AG04449 (cell line): ENCODE measurements at places on chromosomes 4 and X.

- no peak for DNase-seq
Measured at GRCh38 chr4:112312610-112313239, 15.6 kb downstream of the ALPK1 start.

GRCh38 chr4:180635281-180635680 is 1607.9 kb upstream of the TENM3 start:
- no peak for DNase-seq

GRCh38 chrX:45952030-45952429 is 593.2 kb downstream of the ZNF674 start:
- DNase-seq: no peak

GRCh38 chr4:169152899-169153298 is 117.9 kb downstream of the SH3RF1 start:
- DNase-seq: no peak
